ENCODE measurements at places on chromosomes 6 and 20.

DNA sequence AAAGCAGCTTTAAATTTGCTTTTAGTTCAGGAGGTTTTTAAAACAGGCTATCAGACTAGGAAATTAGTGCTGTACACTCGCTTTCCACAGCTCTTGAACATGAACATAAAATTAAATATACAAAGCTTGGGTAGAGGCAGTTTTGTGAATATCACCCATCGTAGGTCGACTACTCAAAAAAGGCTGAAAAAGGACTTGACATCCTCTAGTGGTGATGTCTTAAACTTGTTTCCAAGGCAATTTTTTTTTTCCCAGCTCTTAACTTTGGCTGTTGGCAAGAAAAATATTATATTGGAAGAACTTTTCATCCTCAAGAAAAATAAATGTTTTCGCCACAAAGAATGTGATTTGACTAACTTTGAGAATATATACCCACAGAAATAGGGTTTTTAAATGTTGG lies 2.9 kb downstream of the MAP7 start:
- no peak for DNase-seq

DNA sequence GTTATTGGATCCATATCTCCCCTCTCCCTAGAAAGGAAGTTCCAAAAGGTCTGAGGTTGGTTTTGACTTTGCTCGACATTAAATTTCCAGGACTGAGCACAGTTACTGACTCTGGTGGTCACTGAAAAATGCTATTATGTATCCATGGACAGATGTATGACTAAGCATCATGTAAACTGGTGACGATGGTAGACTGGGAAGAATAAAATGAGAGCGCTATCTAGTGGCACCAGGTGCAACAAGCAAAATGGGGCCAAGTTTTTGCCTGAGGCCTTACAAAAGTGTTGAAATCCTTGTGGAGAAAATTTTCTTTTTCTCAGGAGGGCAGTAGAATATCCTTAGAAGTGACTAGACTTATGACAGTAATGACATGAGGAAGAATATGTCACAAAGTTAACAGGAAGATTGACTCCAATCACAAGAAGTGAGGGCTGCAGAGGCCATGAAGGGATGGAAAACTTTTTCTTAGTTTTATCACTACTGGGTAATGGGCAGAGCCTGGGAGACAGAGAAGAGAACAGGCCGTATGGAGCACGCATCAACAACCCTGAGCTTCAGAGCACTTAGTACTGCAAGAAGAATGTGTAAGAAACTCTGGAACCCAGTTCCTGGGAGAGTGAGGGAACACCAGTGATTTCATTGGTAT lies 88.9 kb upstream of the ELOVL5 start:
- DNase-seq: peak; percentile 37

DNA sequence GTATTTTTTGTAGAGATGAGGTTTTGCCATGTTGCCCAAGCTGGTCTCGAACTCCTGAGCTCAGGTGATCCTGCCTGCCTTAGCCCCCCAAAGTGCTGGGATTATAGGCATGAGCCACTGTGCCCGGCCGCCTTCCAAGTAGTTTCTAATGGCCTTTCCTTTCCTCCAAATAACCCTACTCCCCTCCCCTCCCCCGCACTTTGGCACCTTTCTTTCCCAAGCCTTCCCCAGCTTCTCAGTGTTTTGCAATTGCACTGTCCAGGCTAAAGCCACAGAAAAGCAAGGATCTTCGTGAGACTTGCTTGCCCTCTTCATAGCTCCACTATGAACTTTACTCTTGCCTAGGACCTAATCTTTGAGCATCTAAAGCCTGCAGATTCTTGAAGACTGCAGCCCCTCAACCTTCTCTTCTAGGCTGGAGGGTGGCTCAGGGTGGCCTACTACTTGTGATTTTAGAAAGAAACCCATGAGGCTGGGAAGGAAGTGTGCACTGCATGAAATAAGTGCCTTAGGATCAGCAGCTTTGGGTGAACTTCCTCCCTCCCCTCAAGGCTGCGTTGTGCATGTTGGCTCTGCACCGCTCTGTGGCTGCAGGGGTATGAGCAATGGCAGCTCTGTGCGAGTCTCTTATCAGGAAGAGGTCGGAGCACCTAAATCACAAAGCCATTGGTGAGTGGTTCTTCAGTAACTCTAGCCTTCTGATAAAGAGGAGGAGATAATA lies 152.4 kb upstream of the SNX9 start:
- DNase-seq: no peak

GRCh38 chr6:154606457-154606856 lies 96.0 kb upstream of the CNKSR3 start:
- peak; percentile 81 for DNase-seq

GRCh38 chr20:5779071-5779900 lies 29.1 kb downstream of the SHLD1 start:
- no peak for DNase-seq

DNA sequence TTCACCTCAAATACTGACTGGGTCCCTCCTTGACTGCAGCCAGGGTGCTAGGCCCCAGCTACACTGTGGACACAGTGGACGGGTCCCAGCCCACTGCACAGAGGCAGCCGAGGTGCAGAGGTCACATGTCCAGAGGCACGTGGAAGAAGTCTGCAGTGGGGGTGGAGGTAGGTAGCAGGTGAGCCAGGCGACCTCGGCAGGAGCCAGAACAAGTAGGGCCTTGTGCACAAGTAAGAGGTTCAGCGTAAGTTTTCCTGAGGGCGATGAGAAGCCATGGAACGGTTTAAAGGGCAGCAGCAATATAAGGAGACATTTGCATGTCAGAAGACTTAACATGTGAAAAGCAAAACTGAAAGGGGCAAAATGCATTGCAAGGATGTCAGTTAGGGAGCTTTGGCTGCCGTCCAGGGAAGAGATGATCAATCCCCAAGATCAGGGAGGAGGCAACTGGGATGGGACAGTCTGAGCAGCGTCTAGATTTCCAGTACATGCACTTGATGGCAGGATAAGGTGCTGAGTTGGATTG lies 49.7 kb upstream of the SNX9 start:
- no peak for DNase-seq

- DNase-seq: no peak
Measured at GRCh38 chr6:134750669-134751068, 199.2 kb downstream of the ALDH8A1 start.

DNA sequence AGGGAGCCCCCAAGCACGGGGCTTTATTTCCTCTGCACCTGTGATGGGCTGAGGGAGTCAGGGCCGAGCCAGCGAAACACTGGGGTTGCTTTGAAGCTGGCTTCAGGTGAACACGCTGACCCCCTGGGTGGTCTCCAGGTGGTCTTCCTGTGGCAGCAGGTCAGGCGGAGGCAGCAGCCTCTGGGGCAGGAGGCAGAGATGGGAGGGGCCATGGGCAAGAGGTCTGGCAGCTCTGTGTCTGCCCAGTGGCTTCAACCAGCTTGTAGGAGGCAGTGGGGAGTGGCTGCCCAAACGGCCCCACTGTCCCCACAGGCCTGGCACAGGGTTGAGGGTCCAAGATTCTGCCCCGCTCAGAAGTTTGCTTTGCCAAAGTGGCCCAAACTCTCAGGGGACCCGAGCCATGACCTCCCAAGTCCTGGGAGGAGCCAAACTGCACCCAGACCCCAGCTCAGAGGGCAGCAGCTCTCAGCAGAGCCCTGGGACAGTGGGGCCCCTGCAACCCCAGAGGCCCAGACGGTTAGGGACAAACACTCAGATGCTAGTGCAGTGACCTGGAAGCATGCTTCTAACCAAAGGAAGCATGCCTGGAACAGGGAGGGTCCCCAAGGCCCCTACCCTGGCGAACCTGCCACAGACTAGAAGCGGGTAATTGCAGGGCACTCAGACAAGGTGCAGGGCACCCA lies 15.3 kb downstream of the NTSR1 start:
- DNase-seq: no peak

- DNase-seq: no peak
Measured at GRCh38 chr6:69704916-69705315, 91.9 kb downstream of the LMBRD1 start.

GRCh38 chr6:133871131-133871530 lies 17.8 kb upstream of the TCF21 start:
- no peak for DNase-seq

DNA sequence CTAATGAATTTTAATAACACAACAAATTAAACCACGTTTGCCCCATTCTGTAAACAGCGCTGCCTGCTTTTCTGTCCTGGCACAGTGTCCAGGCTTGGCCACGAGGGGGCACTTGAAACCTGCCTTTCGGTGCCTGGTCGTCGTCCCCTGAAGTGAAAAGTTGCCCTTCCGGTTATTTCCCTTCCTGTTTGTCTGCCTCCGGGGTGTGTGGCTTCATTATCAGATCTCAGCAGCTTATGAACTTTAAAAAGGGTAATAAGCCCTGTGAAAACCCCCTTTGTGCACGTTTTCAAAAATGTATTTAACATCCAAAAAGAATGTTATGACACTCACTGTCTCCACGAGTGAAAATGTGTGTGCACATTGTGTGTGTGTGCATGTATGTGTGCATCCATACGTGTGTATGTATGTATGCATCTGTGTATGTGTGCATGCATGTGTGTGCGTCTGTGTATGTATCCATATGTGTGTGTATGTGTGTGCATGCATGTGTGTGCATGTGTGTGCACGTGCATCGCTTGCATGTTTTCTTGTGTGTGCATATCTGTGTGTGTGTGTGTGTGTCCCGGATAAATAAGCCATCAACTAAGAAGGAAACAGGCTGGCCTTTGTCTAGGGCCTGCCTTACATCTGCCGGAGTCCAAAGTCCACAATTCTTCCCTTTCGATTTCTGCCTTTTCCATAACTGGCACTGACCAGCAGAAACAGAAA lies 358.4 kb downstream of the THBS2 start:
- peak; percentile 85 for DNase-seq

DNA sequence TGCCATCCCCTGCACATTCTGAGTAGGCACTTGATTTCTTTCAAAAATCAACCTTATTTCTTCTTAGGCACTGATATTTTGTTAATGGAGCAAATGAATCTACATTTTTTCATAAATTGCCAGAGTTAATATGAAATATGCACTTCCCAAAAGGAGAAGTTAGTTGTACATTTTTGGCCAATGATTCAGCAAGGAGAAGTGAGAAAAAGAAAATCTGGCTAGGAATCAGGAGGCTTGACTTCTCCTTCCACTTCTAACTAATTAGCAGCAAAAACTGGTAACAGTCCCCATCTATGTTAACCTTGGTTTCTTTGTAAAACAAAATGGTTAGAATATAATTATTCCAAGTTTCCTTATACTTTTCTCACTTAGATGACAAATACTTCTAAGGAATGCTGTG lies 7.0 kb upstream of the DSE start:
- no peak for DNase-seq

- DNase-seq: no peak
Measured at GRCh38 chr6:20610636-20611370, 76.5 kb downstream of the CDKAL1 start.

- DNase-seq: no peak
Measured at GRCh38 chr6:38337819-38338465, 301.8 kb downstream of the BTBD9 start.

DNA sequence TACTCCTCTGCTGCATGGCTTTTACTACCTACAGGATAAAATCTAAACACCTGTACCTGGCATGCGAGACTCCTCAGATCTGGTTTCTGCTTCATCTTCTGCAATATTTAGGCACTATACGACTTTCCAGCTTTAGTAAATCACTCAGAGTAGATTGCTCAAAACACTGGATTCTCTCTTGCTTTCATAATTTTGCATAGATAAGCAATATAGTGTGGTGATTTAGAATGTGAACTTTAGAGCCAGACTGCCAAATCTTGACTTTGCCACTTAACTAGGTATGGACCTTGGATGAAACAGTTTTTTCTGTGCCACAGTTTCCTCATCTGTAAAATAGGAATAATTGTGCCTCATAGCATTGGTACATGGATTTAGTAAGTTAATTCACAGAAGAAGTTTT lies 28.9 kb downstream of the CEP57L1 start:
- DNase-seq: no peak

- DNase-seq: no peak
Measured at GRCh38 chr6:42961020-42961470, 491 bp downstream of the GNMT start.

- no peak for DNase-seq
Measured at GRCh38 chr6:160027076-160027475, 58.2 kb downstream of the IGF2R start.

DNA sequence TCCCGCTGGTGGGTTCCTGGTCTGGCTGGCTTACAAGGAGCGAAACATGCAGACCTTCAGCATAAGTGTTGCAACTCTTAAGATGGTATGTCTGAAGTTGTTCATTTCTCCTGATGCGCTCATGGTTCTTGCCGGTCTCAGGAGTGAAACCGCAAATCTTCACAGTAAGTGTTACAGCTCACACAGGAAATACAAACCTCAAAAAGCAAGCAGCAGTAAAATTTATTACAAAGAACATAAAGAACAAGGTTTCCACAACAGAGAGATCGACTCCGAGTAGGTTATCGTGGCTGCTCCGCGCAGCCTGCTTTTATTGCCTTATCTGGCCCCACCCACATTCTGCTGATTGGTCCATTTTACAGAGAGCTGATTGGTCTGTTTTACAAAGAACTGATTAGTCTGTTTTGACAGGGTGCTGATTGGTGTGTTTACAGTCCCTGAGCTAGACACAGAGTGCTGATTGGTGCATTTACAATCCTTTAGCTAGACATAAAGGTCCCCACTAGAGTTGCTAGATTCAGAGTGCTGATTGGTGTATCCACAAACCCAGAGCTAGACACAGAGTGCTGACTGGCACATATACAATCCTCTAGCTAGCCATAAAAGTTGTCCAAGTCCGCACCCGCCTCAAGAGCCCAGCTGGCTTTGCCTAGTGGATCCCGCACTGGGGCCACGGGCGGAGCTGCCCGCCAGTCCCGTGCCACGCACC lies 39.2 kb downstream of the TRIM27 start:
- no peak for DNase-seq

- no peak for DNase-seq
Measured at GRCh38 chr6:3919130-3919628, 70.0 kb downstream of the FAM50B start.

- DNase-seq: no peak
Measured at GRCh38 chr6:79249136-79249535, 14.7 kb upstream of the HMGN3 start.

- DNase-seq: no peak
Measured at GRCh38 chr6:88211446-88211845, 45.3 kb upstream of the CNR1 start.

- DNase-seq: no peak
Measured at GRCh38 chr20:50870561-50871161, 60.6 kb downstream of the ADNP start.

- DNase-seq: peak; percentile 35
Measured at GRCh38 chr20:3000852-3001523, 42.4 kb upstream of the GNRH2 start.

DNA sequence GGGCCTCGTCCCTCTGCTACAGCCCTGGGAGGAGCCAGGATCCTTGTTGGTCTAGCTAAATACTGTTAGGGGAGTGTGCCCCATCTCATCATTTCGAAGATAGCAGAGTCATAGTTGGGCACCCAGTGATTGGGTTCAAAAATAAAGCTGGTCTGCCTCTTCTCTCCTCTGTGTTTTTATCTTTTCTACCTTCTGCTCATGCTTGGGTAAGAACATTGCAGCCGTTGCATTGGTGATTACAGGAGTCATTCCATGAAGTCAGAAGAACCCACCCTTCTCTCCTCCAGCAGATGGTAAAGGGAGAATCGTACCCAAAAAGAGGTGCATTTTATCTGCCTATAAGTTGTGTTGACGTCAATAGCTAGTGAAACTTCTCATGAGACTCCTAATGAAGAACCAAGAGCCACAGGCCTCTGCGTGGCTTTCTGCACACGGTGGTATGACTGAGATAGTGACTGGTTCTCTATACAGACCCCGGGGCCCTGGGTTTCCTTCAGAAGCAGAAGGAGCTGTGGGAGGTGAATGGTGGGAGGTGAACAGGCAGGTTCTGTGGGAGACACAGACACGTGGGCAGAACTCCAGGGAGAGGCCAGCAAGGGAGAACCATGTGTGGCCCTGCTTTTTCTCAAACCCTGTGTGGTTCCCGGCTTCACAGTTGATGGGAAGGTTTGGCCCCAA lies 5.7 kb upstream of the FAM209A start:
- no peak for DNase-seq

- DNase-seq: no peak
Measured at GRCh38 chr6:68651011-68651985, 16.2 kb downstream of the ADGRB3 start.

Measured in GM10248 (cell line).